ENCODE measurements at places on chromosomes 11 and 22. TPM values are rescaled to one million over a fixed set of nuclear protein-coding genes. Genes with fewer than 3 reads are reported as not detected.

YPEL1 gene
- total RNA-seq, result 1.4 TPM

ALDH3B2 gene
- 25.1 TPM for total RNA-seq

PHLDB1 gene
- total RNA-seq, result 10.2 TPM

PACSIN3 gene
- 49.2 TPM for total RNA-seq

C11orf65 gene
- total RNA-seq, result 1.2 TPM

CLMP gene
- total RNA-seq, result 34.1 TPM

TRIM48 gene
- not detected for total RNA-seq

DLG2 gene
- total RNA-seq, result 0.85 TPM

GLYATL2 gene
- 0.24 TPM for total RNA-seq

SHANK3 gene
- total RNA-seq, result 1.5 TPM

INS gene
- total RNA-seq, result not detected

RFPL1 gene
- not detected for total RNA-seq

OR10G7 gene
- not detected for total RNA-seq

CD3D gene
- total RNA-seq, result not detected

BRSK2 gene
- not detected for total RNA-seq

All from tracheal epithelial cell (primary cell).